ENCODE measurements at places on chromosomes 2 and 18. TPM values are rescaled to one million over a fixed set of nuclear protein-coding genes. Genes with fewer than 3 reads are reported as not detected.
A peak's percentile ranks its signal among the peaks of the same experiment; 100 is the strongest.

- no peak for DNase-seq
- peak overlapping the region; percentile 72 for H3K27ac ChIP-seq
- H3K4me3 ChIP-seq, result no peak overlapping the region
- peaks cover 30% of the 10 kb centered on the region for H3K36me3 ChIP-seq
- peaks cover 13% of the 10 kb centered on the region for H3K4me1 ChIP-seq
Measured at GRCh38 chr2:240579771-240580614, 6.5 kb upstream of the CAPN10 start.

Gene NOL4
- total RNA-seq, result not detected

GRCh38 chr2:208511016-208511415, 104.4 kb downstream of the PTH2R start:
- no peaks in the 10 kb centered on the region for H3K4me1 ChIP-seq
- H3K27me3 ChIP-seq, result no peaks in the 10 kb centered on the region
- no peak overlapping the region for H3K4me3 ChIP-seq
- no peak overlapping the region for H3K27ac ChIP-seq
- DNase-seq, result no peak
- no peaks in the 10 kb centered on the region for H3K36me3 ChIP-seq

DNA sequence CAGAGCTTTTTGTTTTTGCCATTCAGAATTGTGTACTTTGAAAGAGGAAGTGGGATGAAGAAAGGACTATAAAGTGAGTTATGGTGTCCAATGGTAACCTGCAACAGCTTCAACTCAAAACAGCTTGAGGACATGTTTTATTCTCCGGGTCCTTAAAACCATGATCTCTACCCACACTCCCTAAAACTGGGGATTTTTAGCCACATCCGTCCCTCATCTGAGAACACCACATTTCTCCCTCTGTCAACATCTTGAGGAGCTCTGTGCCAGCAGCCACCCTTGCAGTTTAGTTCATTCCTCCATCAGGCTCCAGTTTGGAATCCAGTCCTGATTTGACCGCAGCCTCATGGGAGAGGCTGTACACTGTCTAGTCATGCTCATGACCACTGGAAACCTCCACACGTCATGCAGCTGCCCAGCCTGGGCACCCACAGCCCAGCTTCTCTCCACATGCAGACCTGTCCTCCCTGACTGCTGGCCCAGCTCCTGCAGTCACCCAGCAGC, 62.6 kb downstream of the C18orf63 start:
- peak overlapping the region; percentile 16 for H3K27ac ChIP-seq
- peaks cover 5% of the 10 kb centered on the region for H3K4me1 ChIP-seq
- peak overlapping the region; percentile 12 for H3K4me3 ChIP-seq
- no peak for DNase-seq
- H3K27me3 ChIP-seq, result no peaks in the 10 kb centered on the region
- no peaks in the 10 kb centered on the region for H3K36me3 ChIP-seq

Gene MAP2
- total RNA-seq, result 51.6 TPM

Gene EN1
- total RNA-seq, result not detected

Gene STPG4
- total RNA-seq, result not detected

Gene COL4A3
- 36.7 TPM for total RNA-seq

- no peak overlapping the region for H3K4me3 ChIP-seq
- no peak overlapping the region for H3K27ac ChIP-seq
- H3K4me1 ChIP-seq, result no peaks in the 10 kb centered on the region
- H3K27me3 ChIP-seq, result no peaks in the 10 kb centered on the region
- no peaks in the 10 kb centered on the region for H3K36me3 ChIP-seq
- no peak for DNase-seq
Measured at GRCh38 chr2:238821391-238821790, 26.5 kb upstream of the TWIST2 start.

Gene AQP12A
- total RNA-seq, result not detected

GRCh38 chr2:25845843-25846505, 32.3 kb downstream of the ASXL2 start:
- H3K27me3 ChIP-seq, result no peaks in the 10 kb centered on the region
- H3K4me1 ChIP-seq, result no peaks in the 10 kb centered on the region
- no peak overlapping the region for H3K4me3 ChIP-seq
- DNase-seq, result no peak

Gene MBD5
- total RNA-seq, result 35.1 TPM

DNA sequence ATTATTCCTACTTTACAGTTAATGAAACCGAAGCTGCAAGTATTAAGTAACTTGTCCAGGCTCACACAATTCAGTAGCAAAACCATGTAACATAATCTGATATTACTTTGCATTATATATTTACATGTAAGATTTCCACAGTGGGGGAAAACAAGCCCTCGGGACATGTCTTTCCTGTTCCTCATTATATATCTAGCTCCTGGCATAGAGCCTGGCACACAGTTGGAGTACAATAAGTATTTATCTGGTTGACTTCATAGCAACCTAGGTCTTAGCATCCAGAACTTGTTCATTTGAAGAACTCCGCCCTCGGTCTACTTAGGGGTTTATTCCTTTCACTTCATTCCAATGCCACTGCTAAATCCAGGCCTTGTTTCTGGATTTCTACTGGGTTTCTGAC, 1.6 kb upstream of the RBM45 start:
- no peaks in the 10 kb centered on the region for H3K4me1 ChIP-seq
- H3K27me3 ChIP-seq, result no peaks in the 10 kb centered on the region
- H3K27ac ChIP-seq, result no peak overlapping the region
- H3K36me3 ChIP-seq, result no peaks in the 10 kb centered on the region
- no peak for DNase-seq

DNA sequence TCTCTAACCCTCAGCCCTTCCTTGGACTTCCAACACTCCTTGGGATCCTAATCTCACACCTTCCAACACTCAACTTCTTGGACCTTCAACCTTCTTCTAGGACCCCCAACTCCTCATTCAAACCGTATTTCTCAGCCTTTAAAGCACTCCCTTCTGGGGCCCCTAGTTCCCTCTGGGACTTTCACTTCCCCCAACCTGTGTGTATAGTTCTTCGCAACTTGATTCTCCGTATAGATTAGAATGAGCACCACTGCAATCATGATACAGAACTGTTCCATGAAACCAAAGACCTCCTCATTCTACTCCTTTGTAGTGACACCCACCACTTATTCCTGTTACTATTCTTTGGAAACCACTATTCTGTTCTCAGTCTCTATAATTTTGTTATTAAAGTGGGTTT, 62.0 kb upstream of the NFU1 start:
- H3K27me3 ChIP-seq, result no peaks in the 10 kb centered on the region
- peaks cover 9% of the 10 kb centered on the region for H3K36me3 ChIP-seq
- no peak for DNase-seq
- no peak overlapping the region for H3K4me3 ChIP-seq
- no peak overlapping the region for H3K27ac ChIP-seq
- H3K4me1 ChIP-seq, result no peaks in the 10 kb centered on the region

Gene STEAP3
- 17.9 TPM for total RNA-seq

GRCh38 chr2:27092696-27093429, 6.3 kb downstream of the KHK start:
- no peak for DNase-seq
- H3K4me3 ChIP-seq, result no peak overlapping the region
- no peaks in the 10 kb centered on the region for H3K36me3 ChIP-seq

- DNase-seq, result no peak
- peaks cover 4% of the 10 kb centered on the region for H3K4me1 ChIP-seq
- H3K4me3 ChIP-seq, result no peak overlapping the region
Measured at GRCh38 chr2:241095594-241096290, 6.3 kb downstream of the MTERF4 start.

- no peak overlapping the region for H3K4me3 ChIP-seq
- DNase-seq, result no peak
- no peaks in the 10 kb centered on the region for H3K4me1 ChIP-seq
- H3K36me3 ChIP-seq, result no peaks in the 10 kb centered on the region
- H3K27me3 ChIP-seq, result no peaks in the 10 kb centered on the region
Measured at GRCh38 chr18:69067048-69067447, 269.2 kb downstream of the CCDC102B start.

Gene CD28
- 3.5 TPM for total RNA-seq

Gene GKN2
- not detected for total RNA-seq

DNA sequence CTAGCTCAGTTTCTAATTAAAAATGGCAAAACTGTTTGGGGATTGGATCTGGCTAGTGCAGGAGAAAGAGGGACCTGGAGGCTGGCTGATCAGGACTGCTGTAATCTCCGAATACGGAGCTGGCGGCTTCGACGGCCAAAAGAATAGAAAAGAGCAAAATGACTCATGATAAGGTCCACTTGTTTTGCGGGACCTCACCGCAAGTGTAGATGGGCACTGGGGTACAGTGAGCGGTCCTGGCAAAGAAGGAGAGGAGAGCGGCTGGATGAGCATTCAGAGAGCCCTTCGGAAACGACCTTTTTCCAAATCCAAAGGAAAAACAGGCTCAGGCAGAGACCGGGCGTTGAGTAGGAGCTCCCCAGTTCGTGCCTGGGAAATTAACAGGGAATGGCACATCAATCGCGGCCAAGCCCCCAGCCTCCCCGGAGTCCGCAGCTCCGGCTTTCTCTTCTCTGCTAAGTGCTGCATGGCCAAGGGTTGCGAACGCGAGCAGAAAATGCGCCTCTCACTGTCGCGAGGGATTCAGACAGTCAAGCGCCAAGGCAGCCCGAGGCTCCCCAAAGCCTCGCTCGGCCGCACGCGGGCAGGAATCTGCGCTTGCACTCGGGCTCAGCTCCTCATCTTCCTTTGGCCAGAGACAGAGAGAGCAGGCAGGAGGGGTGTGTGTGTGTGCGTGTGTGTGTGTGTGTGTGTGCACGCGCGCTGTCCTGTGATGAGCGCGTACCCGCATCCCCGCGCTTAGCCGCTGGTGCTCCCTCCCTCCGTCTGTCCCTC, 1.8 kb downstream of the DCC start:
- H3K4me3 ChIP-seq, result no peak overlapping the region
- H3K27me3 ChIP-seq, result peaks cover 4% of the 10 kb centered on the region
- H3K36me3 ChIP-seq, result no peaks in the 10 kb centered on the region
- DNase-seq, result no peak
- peaks cover 9% of the 10 kb centered on the region for H3K4me1 ChIP-seq

All from thoracic aorta (tissue), 2 donors.